ENCODE measurements at places on chromosomes 4 and X.

- DNase-seq: no peak
- no peaks in the 10 kb centered on the region for H3K4me1 ChIP-seq
- H3K36me3 ChIP-seq: no peaks in the 10 kb centered on the region
These were observed 336.3 kb upstream of the TRAM1L1 start for GRCh38 chr4:117421706-117422105.

DNA sequence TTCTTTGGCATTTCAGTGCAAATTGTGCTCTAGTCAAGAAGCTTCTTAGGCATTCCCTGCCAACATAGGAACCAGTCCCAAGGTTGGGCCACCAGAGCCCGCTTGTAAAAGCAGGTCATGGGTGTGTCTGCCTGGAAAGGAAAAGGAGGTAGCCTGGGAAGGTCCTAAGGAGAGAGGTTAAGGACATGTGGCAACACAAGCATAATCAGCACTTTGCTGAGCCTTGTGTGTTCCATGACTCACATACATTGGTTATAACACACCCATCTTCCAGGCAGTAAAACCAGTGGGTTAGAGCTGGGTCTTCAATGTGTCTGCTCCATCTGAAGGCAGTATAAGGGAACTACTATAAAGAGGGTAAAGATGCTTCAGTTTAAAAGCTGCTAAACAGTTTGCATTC is 165.0 kb downstream of the FHIP1A start:
- H3K27me3 ChIP-seq: no peaks in the 10 kb centered on the region
- H3K4me3 ChIP-seq: no peak overlapping the region
- DNase-seq: no peak
- H3K4me1 ChIP-seq: no peaks in the 10 kb centered on the region

DNA sequence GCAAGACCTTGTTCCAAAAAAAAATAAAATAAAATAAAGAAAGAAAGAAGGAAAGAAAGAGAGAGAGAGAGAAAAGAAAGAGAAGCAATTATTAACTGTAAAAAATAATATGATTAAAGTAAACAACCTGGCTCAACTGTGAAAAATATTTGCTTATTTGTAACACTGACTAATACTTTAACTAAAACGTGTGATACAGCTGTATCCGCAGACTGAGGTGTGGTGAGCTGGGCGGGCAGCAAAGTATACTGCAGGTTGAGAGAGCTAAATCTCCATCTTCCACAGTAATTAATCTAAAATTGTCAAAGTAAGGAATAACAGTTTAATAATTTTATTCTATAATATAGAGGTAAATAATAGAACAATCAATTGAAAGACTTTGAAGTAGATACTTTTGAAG is 145.5 kb upstream of the FAM241A start:
- DNase-seq: no peak
- H3K4me3 ChIP-seq: no peak overlapping the region
- no peaks in the 10 kb centered on the region for H3K4me1 ChIP-seq
- no peaks in the 10 kb centered on the region for H3K36me3 ChIP-seq
- no peaks in the 10 kb centered on the region for H3K27me3 ChIP-seq

DNA sequence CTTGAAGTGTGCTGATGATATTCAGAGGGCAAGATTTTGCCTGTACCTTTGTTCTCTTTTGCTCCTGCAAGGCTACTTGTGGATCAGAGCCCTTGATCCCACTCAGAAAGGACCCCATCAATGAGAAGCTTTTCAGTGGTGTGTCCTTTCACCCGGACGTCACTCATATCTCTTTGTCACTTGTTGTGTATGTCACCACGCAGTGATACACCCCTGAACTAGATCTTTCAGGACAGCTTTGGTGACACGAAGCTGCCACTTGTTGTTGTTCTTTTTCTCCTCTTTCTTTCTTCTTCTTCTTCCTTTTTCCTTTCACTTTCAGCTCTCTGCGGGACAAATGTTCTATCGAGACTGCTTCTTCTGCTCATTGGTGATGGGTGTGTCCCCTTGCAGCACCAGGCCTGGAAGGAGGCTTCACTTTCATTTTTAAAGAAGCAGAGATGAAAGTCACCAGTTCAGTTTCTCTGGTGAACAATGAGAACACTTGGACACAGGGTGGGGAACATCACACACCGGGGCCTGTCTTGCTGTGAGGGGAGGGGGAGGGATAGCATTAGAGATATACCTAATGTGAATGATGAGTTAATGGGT is 83.6 kb downstream of the NBDY start:
- H3K27me3 ChIP-seq: no peaks in the 10 kb centered on the region
- DNase-seq: no peak
- no peak overlapping the region for H3K27ac ChIP-seq
- no peaks in the 10 kb centered on the region for H3K4me1 ChIP-seq
- no peaks in the 10 kb centered on the region for H3K36me3 ChIP-seq

GRCh38 chrX:39582091-39582490 is 515.7 kb downstream of the BCOR start:
- H3K4me1 ChIP-seq: peaks cover 9% of the 10 kb centered on the region
- H3K27me3 ChIP-seq: no peaks in the 10 kb centered on the region
- DNase-seq: no peak
- no peak overlapping the region for H3K4me3 ChIP-seq
- H3K27ac ChIP-seq: no peak overlapping the region

DNA sequence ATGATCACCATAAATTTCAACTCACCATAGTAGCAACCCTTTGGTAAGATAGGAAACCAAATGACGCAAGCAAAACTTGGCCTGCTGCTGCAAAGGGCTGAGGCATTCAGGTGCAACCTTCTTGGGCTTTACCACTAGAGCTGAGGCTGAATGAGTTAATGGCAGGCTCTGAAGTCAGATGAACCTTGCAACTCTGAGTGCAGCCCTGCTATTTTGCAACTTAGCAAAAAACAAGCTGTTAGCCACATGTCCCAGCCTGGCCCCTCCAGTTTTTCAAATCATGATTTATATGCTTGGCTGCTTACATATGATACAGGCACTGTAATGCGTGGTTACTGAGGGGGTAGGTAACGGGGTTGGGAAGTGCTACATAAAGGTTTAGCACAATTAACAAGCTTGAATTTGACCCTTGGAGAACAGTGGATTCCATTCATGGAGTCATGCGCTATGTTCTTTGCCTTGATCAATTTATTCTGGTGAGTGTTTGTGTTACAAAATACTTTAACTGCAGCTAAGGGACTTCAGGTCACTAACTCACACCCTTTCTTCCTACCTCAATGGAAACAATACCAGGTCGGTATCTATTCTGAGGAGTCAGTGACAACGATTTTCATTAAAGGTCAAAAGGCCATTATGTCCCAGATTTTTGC is 80.5 kb upstream of the PPARGC1A start:
- H3K36me3 ChIP-seq: no peaks in the 10 kb centered on the region
- H3K27ac ChIP-seq: no peak overlapping the region
- no peak for DNase-seq
- H3K27me3 ChIP-seq: no peaks in the 10 kb centered on the region
- H3K4me3 ChIP-seq: no peak overlapping the region

Measured in thoracic aorta (tissue), 2 donors.